Skeletal muscle cell (primary cell): ENCODE measurements at places on chromosomes 7 and 10.

- DNase-seq: no peak
Observed at GRCh38 chr7:157255201-157255606, 81.6 kb upstream of the DNAJB6 start.

GRCh38 chr10:71036297-71036966, 148.1 kb upstream of the PCBD1 start:
- no peak for DNase-seq

DNA sequence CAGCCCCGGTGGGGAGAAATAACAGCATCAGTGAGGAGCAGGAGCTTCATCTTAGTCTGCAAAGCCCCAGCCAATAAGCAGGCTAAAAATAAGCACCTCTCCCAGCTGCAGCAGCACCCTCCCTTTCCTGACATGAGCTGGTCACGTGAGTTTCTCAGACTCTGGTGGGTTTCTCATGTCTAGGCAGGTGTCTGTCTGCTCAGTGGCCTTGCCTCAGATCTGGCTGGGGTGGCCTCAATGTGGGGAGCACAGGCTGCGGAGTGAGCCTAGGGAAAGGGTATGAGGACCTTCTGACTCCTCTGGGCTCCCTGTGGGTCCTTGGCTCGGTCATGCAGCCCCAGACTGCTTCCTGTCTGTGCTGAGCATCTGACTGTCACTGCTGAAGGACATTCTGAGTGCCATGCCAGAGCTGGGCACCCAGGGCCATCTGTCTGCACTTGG, 81.6 kb upstream of the LRRC4 start:
- DNase-seq: no peak

- no peak for DNase-seq
Observed at GRCh38 chr7:84688671-84689070, 494.1 kb upstream of the SEMA3A start.

DNA sequence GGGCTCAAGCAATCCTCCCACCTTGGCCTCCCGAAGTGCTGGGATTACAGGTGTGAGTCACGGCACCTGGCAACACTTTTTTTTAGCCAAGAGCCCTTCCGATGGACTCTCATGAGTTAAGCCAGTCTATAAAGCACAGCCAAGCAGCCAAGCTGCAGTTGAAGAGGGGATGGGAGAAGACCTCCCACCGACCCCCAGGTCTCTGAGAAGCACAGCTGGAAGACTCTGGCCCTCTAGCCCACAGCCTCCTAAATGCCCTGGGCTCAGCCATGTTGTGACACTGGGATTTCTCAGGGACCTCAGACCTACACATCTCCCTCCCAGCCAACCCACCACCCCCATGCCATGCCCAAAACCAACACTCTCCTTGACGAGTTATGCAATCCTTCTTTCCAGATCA, 31.1 kb downstream of the CALML3 start:
- no peak for DNase-seq

DNA sequence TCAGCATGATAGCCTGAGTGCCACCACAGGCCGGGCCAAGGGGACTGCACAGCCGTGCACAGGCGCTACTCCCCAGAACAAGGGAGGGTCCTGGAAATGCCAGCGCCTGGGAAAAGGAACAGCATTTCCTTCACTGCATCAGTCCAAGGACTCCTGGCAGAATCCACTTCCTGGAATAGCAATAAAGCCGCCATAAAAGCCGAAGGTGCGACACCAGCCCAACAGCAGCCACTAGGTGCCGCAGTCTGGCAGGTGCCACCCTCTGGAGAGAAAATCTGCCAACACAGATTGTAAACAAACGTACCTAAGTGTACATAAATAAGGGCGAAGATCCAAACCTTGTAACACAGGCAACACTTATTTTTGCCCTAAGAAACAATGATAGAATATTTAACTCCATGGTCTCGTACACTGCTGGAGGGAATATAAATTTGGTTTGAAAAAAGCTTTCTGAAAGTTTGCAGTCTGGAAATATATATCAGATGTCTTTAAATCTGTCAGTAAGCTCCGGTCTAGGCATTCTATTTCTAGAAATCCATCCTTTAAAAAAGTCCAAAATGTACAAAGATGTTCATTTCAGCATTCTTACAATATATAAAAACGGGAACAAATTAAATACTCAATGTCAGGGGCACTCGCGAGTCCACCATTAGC, 22.2 kb downstream of the VOPP1 start:
- DNase-seq: no peak
